ENCODE measurements at places on chromosomes 2 and 18.

- no peak for DNase-seq
Measured at GRCh38 chr2:58769864-58770234, 528.7 kb upstream of the FANCL start.

- DNase-seq: no peak
Measured at GRCh38 chr2:4445821-4446220, 742.4 kb downstream of the DCDC2C start.

DNA sequence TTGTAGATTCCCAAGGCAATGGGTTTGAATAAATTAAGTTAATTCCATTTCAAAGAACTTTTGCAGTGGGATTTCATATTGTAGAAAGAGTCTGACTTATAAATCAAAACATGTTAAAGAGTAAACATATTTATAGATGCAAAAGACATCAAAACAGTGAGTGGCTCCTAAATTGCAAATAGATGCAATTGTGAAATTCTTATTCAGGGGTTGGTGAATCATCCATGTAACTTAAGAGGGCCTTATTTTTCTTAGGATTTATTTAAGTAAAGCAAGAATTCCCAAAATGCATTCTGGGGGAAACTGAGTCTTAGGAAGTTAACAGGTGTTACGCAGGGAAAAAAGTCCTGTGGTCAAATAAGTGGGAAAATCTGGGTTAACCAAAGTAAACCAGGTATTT is 11.3 kb downstream of the TANC1 start:
- DNase-seq: no peak

GRCh38 chr2:86443631-86444350 is 2.6 kb downstream of the KDM3A start:
- no peak for DNase-seq

GRCh38 chr2:12052796-12053195 is 306.4 kb downstream of the LPIN1 start:
- DNase-seq: no peak

- no peak for DNase-seq
Measured at GRCh38 chr2:30792521-30792920, 14.7 kb downstream of the CAPN13 start.

DNA sequence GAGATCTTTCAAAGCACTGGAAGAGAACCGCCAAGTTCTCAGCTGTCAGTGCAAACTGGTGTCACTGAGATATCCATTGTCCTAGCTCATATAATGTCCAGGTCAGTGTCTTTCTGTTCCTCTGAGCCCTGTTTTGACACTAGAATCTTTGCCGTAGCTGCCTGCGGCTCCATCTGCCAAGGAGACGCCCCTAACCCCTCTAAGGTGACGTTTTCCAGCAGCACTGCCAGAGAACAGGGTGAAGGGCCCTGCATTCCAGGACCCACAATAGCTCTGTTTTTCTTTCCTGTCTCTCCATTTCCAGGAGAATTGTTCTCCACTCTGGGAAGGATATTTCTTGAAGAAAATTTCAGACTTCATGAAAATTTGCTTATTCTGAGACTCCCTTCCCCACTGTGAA is 181.7 kb upstream of the SLC39A10 start:
- DNase-seq: no peak

GRCh38 chr2:60811491-60812375 is 55.7 kb downstream of the PAPOLG start:
- DNase-seq: no peak

GRCh38 chr2:179354739-179355537 is 90.3 kb upstream of the SESTD1 start:
- DNase-seq: no peak

GRCh38 chr2:172845028-172845630 is 109.5 kb downstream of the RAPGEF4 start:
- DNase-seq: no peak

- no peak for DNase-seq
Measured at GRCh38 chr2:223386189-223386588, 216.0 kb downstream of the SCG2 start.

GRCh38 chr2:219494952-219495530 is 3.6 kb upstream of the GMPPA start:
- DNase-seq: no peak

- DNase-seq: no peak
Measured at GRCh38 chr2:14557111-14557510, 75.4 kb upstream of the LRATD1 start.

GRCh38 chr2:191152482-191153240 is 1.9 kb upstream of the STAT4 start:
- no peak for DNase-seq

- no peak for DNase-seq
Measured at GRCh38 chr2:190179754-190180312, 117.3 kb upstream of the MSTN start.

DNA sequence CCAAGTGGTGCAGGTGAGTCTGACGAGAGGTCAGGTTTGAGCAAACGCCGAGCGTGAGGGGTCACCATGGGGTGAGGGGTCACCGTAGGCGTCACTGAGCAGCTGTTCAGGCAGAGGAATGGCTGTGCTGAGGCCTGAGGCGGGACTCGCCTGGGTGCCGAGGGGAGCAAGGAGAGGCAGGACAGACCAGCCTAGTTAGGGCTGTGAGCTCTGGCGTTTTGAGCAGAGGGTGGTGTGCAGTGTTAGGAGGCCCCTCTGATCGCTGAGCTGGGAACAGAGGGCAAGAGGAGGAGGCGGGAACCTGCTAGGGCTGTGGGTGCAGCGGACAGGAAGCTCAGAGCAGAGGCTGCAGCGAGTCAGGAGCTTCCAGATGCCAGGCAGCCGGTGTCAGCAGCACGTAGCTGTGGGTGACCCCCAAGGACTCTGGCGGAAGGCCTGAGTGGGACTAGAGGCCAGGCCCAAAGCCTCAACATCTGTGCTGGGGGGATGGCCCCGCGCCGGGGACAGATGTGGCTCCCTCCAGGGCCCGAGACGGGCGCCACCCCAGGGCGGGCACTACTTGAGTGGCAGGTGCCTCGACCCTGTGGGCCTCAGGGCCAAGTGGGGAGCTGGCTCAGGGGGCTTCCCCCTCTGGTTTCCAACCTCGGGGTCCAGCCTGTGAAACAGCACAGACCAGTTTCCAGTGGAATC is 55.7 kb downstream of the KCNG2 start:
- DNase-seq: no peak

DNA sequence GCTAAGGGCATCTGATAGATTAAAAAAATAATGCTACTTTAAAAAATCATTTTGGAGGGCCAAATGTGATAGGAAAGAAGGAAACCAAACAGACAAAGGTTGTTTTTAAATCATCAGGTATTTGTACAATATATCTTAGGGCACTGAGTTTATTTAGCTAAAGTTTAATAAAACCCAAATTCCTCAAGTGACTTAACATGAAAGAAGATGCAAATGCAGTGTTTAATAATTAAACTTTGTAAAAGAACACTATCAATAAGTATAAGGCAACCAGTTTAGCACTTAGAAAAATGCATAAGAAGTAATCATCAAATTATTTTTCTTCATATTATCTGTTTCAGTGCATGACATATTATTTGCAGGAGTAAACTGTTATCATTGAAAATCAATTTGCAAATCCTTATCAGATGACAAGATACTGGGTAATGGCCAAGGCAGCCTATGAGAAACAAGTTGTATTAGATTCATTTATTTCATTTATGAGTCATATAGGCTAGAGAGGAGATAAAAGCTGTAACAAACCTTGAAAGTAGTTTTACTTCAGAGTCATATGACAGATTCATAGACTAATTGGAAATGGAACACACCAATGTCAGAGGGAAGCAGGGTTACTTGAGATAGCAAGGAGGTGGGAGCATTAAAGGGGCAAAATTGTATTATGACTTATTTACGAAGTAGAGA is 165.5 kb downstream of the GCA start:
- no peak for DNase-seq

- no peak for DNase-seq
Measured at GRCh38 chr2:221791844-221792243, 219.7 kb upstream of the EPHA4 start.

- DNase-seq: no peak
Measured at GRCh38 chr2:61135510-61135909, 26.5 kb upstream of the C2orf74 start.

GRCh38 chr2:134462275-134462674 is 208.4 kb downstream of the MGAT5 start:
- DNase-seq: no peak

DNA sequence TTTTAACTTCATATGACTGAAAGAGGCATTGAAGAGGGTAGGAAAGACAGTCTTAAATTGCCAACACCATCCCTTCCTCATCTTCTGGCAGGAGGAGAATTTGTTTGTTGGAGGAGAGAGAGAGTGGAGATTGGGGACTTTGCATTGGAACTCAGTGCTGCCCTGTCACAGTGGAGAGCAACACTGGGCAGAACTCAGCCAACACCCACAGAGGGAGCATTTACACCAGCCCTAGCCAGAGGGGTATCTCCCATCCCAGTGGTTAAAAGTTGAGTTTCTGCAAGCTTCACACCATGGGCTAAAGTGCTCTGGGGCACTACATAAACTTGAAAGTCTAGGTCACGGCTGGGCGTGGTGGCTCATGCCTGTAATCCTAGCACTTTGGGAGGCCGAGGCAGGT is 174.1 kb downstream of the ANKRD30B start:
- no peak for DNase-seq

GRCh38 chr18:50797142-50797541 is 22.7 kb downstream of the MRO start:
- no peak for DNase-seq

GRCh38 chr2:208072250-208072892 is 47.0 kb upstream of the PLEKHM3 start:
- peak; percentile 7 for DNase-seq

- no peak for DNase-seq
Measured at GRCh38 chr2:113922335-113922734, 32.4 kb downstream of the ACTR3 start.

- DNase-seq: no peak
Measured at GRCh38 chr2:161122772-161123530, 37.3 kb upstream of the TANK start.

DNA sequence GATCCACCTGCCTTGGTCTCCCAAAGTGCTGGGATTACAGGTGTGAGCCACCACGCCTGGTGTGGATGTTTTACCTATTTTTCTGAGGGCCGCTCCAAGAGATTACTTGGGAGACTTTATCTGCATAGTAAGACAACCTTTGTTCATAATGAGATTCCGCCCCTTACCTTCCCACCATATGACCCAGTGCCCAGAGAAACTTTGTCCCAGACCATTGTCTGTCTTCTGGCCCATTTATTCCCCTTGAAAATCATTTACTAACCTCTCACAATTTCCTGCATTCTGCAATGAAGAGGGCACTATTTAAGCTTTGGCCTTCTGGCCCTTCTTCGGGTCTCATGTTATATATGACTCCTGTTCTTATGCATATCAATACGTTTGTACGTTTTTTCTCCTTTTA is 13.7 kb upstream of the TMEM37 start:
- no peak for DNase-seq

DNA sequence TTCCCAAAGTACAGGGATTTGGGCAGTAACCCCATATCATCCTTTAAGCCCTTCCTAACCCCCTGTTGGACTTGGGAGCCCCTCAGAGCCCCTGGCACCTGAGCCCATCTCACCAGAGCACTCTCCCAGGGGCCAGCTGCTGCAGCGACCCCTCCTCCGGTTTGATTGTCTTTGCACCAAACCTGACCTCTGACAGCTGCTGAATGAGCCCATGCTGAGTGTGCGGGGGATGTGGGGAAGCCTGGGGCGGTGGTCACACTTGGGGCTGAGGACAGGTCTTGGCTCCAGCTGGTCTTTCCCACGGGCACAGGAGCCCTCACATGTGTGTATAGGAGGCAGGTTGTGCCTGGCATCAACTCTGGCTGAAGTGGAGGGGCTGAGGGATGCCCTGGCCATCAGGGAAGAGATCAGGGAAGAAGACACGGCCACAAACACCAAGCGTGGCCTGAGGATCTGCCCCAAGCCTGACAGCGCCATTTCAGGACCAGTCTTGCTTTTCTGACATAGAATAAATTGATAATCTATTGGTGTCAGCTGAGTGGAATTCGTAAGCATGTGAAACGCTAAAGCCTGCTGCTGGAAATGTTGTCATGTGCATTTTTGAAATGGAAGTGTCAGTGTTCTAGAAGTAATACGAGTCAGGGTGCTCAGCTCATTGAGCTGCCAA is 102.4 kb downstream of the ACKR3 start:
- no peak for DNase-seq

- DNase-seq: no peak
Measured at GRCh38 chr2:38597115-38597514, 5.6 kb downstream of the HNRNPLL start.

- DNase-seq: no peak
Measured at GRCh38 chr18:40695526-40695925, 1259.5 kb upstream of the PIK3C3 start.

DNA sequence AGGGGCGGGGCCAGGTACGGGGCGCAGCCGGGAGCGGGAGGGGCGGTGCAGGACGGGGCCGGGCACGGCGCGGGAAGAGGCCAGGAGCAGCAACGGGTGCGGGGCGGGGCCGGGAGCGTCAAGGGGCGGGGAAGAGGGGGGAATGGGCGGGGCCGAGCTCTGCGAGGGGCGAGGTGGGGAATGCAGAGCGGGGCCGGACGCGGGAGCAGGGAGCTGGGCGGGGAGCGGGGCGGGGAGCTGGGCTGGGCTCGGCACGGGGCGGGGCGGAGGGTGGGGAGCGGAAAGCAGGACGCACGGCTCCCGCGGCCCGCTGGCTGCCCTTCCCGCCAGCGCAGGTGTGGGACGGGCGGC is at the start of gene IMPA2:
Gene IMPA2, plus strand, starts transcription at position 316 of the 351 bp plus-strand sequence. CDS start 163 bp downstream, outside the sequence.
- no peak for DNase-seq

DNA sequence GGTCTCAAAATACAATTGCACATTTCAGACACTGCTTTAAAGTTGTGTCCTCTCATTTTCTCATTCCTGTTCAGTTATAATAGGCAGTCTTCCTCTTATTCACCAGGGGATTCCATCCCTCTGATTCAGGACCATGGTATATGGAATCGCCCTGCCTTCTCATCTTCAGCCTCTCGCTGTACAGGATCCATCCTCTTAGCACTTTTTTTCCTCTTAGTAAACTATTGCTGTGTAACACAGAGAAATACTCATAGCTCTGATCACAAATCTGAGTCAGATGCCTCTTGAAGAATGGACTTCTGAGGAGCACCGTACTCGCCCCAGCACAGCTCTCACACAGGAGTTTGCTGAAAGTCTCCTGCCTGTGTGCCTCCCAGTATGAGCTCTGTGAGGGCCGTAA is 11.3 kb downstream of the RMP24 start:
- DNase-seq: no peak
